Central memory CD4-positive, alpha-beta T cell (primary cell): ENCODE measurements at places on chromosomes 5 and 9.

GRCh38 chr5:172690258-172691075, 49.4 kb downstream of the NEURL1B start:
- DNase-seq: no peak

DNA sequence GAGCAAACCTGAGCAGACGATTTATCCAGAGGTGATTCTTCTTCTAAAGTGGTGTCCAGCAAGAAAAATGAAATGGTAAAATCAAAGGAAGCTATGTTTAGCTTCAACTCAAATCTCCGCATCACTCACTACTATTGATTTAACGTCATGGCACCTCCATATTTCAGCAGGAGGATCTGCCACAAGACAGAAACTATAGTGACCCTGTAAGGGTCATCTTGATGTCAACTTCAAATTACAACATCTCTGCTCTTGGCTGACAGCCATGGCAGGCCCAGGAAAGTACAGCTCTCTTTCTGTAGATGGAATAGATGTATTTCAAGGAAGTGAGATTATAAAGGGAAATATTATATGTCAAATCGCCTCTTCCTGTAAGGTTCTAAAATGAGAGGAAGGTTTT, 10.1 kb upstream of the EFNA5 start:
- DNase-seq: no peak

- no peak for DNase-seq
These were observed 6.7 kb downstream of the LRRC70 start for GRCh38 chr5:62585306-62585705.

- no peak for DNase-seq
These were observed 38.9 kb downstream of the ZNF608 start for GRCh38 chr5:124707520-124707919.

GRCh38 chr5:39249564-39250274, 30.4 kb upstream of the FYB1 start:
- no peak for DNase-seq

DNA sequence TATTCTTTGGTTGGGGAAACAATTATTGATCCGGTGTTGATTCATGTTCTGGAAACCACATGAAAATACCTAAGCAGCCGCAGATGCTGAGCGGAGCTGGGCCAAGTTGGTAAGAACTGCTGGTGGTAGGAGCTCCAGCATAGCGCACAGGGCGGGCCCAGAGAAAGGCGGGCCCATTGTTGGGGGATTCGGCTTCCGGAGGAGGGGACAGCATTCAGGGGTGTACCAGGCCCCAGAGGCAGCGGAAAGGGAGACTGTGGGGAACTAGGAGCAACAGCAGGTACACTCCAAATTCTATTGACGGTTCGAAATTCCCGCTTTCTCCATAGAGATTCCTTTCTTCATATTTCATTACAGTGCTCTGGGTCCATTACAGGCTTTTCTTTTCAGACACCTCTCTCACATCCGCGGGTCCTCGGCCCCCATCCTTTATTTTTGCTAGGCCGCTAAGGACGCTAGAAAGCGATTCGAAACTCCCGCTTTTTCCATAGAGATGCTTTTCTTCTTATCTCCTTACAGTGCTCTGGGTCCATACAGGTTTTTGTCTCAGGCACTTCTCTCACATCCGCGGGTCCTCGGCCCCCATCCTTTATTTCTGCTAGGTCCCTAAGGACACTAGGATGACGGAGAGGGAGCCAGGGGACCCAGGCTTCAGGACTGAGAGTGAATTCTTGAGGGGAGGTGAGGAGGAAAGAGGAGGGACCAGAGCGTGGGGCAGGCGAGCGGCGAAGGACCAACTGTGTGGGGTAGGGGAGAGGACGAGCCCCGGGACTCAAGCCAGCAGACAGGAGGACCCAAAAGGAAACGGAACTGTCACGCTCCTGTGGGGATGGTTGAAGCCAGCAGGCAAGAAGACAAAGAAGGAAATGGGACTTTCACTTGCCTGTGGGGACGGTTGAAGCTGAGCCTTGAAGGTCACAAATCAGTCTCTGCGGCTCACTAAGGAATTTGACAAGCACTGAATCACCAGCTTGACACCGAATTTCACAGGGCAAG, at the start of gene CCDC152:
Gene CCDC152, plus strand, starts transcription at position 213 of the 996 bp plus-strand sequence. CDS start 2,304 bp downstream, outside the sequence.
- peak; percentile 18 for DNase-seq
